Right cardiac atrium (tissue), 5 donors: ENCODE measurements at places on chromosomes 12 and 14. TPM values are rescaled to one million over a fixed set of nuclear protein-coding genes. Genes with fewer than 3 reads are reported as not detected.

The CNPY2 gene
- polyA plus RNA-seq = 69.7 TPM

The SLCO1B3 gene
- not detected for polyA plus RNA-seq

The ANKRD13A gene
- polyA plus RNA-seq = 9.6 TPM

The PIK3C2G gene
- not detected for polyA plus RNA-seq

The CKAP4 gene
- polyA plus RNA-seq = 24.8 TPM

The TMEM229B gene
- polyA plus RNA-seq = 3.6 TPM

The REM2 gene
- 0.07 TPM for polyA plus RNA-seq

The ANKRD33 gene
- polyA plus RNA-seq = not detected

The PARP11 gene
- 2.2 TPM for polyA plus RNA-seq

DNA sequence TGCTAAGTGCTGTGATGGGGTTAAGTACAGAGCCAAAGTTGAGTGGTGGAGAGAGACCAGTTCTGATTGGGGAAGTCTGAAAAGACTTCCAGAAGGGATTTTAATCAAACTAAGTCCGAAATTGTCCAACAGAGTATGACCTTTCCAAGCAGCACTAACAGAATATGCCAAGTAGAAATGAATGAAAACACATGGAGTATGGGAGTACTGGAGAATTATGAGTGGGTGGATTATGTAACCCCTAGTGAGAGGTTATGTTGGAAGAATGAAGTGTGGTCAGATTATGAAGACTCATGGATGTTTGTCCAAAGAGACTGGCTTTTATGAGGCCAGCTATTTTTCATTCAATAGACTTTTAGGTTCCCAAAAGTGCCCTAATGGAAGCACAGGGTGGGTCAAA, 94.0 kb upstream of the PLEKHA5 start:
- DNase-seq = no peak

GRCh38 chr12:96152164-96152563, 42.0 kb upstream of the ELK3 start:
- DNase-seq = no peak

GRCh38 chr14:68140076-68140741, 320.6 kb downstream of the RAD51B start:
- DNase-seq = no peak

- no peak for DNase-seq
Measured at GRCh38 chr12:124520907-124521306, 46.5 kb downstream of the NCOR2 start.

GRCh38 chr14:95056476-95056875, 100.9 kb downstream of the DICER1 start:
- no peak for DNase-seq

DNA sequence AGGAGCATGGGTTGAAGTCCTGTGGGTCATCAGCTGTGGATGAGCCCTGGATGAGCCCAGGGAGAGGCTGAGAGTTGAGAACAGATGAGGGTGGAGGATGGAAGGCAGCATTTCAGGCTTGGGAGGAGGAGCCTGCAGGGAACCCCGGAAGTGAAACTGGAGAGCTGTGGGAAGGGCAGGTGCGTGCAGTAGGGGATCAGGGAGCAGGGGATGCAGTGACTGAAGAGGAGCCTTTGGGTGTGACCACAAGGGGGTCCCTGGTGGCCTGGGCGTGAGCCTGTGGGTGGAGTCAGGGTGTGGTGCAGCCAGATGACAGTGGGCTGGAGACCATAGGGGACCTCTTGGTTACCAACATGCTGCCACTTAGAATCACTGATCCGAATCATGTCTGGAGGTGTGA, 115.5 kb downstream of the PAPOLA start:
- no peak for DNase-seq

GRCh38 chr14:23379366-23380196, 2.7 kb downstream of the CMTM5 start:
- peak; percentile 89 for DNase-seq

DNA sequence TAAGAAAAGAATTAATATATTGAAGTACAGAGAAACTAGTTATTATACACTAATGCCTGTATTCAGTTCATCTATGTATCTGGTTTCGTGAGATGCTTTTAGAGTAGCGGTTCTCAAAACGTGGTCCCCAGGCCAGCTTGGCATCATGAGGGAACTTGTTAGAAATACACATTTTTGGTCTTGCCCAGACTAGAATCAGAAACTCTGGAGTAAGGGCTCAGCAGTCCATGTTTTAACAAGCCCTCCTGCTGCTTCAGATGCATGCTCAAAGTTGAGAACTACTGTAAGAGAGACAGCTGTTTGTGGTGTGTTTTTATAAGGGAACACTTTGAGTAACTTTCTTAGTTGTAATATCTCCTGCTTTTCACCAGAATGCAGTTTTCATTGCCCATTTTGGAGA, 18.1 kb downstream of the GPATCH2L start:
- DNase-seq = no peak

DNA sequence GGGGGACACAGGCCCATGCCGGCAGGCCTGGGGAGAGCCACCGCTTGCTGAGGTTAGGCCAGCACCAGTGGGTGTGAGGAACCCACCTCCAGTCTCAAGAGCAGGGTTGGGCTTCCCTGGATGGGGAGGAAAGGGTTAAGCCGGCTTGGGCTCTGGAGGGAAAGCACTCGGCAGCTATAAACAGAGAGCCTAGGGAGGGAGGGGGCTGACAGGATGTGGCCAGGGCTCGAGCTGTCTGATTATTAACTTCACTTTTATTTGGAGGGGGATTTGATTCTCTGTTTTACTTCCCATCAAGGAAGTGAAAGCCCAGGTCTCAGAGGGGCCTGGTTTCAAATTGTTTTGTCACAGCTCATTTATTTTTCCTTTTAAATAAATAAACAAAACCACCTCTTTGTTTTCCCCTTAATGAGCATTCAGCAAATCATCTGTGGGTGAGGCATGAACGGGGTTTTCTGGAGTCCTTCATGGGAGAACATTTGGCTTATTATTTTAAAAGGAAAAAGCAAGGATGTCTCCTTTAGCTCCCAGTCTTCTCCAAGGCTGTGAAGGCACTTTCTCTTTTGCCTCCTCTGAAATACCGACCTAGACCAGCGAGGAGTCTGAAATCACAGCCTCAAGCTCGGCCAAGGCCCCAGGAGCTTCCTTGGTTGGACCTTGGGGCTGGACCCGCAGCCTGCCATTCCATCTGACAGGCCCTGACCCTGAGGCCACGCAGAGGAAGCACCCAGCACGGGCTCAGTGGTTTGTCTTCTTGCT, 21.9 kb upstream of the ZFP36L1 start:
- DNase-seq = peak; percentile 80
